Left ventricle myocardium superior (tissue), 1 donor: ENCODE measurements at places on chromosomes 3 and 15.

DNA sequence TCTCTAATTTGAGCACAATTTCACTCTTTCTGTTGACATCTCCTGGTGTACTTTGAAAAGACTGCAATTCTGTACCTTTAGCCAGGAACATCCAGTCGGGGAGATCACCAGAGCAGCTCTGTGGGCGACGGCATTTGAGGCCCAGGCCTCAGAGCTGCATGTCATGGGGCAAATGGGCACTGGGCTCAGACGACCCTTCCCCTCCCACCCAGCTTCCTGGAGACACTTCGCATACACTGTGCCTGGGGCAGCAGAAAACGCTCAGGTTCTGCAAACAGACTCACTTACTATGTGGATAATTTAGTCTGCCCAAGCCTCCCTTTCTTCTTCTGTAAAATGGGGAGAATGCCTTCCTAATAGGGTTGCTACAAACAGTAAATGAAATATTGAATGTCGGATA, 96.9 kb downstream of the HMG20A start:
- no peak for DNase-seq

DNA sequence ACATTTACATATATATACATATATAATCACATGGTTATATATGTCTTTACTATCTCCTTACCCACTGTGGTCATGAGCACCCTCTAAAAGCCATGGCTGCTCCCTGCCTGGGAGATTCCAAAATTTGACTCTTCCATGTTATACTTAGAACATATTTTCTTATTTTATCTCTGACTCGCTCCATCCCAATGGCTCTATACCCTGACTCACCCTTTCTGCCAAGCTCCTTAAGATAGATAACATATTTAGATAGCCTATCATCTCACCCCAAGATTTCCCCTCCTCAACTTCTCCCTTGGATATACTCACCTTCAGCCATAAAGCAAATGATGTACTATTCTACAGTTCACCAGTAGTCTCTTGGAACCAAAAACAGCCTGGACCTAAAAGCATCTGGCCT, 65.1 kb downstream of the CD200R1L start:
- DNase-seq: no peak

GRCh38 chr3:113167825-113168801, 43.2 kb upstream of the BOC start:
- DNase-seq: no peak

DNA sequence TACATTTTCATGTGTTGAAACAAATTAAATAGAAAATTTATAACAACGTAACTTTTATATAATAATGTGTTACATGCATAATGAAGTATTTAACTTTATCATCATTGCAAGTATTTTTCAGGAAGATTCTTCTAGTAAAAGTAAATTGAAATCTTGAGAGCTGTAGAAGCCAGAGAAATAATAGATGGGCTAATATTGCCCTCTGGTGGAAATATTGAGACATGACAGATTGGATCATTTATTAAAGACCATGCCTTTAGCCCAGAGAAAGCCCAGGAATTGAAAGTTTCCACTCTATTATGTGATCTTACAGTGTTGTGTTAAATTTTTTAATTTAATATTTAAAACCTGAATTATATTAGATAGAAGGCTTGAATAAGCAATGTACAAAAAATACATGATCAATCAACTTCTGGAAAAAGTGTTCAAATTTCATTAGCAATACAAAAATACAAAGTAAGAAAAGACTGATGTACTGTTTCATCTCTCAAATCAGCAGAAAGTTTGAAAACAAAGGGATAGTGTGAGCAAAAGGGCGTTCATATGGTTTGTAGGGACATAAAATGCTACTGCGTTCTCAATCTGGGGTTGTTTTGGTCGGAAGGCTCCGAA, 52.7 kb upstream of the SPTSSB start:
- DNase-seq: no peak

GRCh38 chr3:20047976-20048883, 8.0 kb downstream of the KAT2B start:
- no peak for DNase-seq

GRCh38 chr3:53812434-53812833, 33.8 kb downstream of the CHDH start:
- DNase-seq: no peak

DNA sequence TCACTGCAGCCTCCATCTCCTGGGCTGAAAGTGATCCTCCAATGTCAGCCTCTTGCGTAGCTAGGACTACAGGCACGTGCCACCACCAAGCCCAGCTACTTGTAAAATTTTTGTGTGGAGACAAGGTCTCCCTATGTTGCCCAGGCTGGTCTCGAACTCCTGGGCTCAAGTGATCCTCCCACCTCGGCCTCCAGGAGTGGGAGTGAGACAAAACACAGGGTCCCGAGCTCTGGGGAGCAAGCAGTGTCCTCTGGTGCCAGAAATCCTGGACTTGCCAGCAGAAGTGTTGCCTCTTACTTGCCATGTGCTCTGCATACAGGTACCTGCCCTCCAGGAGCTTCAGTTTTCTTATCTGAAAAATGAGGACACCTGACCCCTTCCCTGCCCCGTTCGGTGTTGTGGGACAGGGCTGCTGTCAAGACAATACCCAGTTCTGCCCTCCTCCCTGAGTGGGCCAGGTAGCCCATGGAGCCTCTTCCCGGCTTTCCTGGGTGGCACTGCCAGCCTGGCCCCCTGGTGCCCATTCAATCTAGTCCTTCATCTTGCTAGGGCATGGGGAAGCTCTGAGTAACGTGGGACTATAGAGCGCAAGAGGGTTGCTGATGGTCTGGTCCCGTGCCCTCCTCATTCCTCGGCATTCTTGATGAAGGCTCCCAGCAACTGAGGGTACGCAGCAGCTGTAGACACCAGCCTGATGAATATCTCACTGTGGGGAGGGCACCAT, 164.6 kb downstream of the GOLGA6L4 start:
- no peak for DNase-seq
